ENCODE measurements at places on chromosomes 1 and 21.

DNA sequence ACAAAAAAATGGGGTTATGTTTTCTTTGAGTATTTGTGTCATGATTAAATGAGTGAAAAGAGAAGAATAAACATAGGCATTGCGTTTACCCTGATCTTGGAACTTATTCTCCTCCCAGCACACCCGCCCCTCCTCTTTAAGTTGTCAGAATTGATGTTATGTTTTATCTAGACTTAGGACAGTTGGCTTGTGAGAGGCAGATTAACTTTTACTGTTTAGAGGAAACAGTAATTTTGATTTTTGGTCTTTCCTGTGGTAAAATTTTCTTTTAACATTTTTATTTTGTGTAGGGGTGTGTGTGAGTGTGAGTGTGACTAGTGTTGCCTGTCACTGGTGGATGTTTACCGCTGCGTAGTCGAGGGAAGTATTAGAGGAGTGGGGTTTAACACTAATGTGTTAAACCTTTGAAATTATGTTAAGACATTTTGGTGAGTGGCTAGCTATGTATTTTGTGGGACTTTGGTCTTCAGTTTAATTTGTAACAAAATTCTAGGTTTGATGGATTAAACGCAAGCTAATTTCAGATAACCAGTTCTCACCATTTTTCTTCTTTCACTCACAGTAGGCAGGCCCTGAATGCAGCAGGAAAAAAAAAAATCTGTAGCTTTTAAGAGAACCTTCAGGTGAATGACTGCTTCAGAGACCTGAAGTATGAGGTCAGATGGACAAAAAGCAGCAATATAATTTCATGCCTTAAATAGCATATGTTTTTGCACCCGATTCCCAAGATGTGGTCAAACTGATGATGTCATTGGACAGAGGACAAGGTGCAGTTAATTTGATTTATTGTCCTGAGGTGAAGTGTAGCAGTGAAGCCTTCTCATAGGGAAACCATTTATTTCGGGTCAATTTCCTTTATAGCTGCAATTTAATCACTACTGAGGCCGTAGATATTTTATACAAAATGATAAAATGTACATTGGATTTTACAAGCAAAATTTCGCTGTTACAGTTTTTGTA lies 2.7 kb downstream of the POU2F1 start:
- DNase-seq, result no peak

DNA sequence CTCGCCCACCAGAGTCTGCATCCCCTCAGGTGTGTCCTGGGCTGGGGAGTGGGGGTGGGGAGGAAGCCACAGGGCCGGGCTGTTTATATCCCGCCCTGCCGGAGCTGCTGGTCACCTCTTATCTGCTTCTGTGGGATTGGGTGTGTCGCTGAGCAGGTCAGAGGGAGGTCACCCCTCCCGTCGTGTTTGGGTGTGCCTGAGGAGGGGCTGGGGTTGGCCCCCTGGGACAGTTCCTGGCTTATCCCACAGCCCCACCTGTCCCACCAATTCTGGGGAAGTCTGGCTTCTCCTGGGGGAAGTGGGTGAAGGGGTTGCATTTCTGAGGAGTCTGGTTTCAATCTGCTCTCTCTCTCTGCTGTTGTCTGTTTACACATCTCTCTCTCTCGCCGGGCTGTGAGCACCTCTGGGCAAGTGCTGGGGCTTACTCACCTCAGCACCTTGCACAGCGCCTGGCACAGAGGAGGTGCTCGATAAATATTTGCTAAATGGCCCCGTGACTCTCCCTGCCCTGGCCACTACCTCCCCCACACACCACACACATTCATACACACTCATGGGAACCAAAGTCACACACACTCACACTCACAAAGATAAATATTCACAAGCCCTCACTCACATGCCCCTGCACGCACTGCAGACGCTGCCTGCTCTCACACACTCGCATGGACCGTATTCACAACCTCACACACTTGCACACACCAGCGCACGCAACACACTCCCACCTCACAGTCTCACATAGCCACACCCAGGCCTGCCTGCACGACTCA lies 8.3 kb downstream of the ELF3 start:
- DNase-seq, result peak; percentile 27

- no peak for DNase-seq
These were observed 5.5 kb downstream of the SEC16B start for GRCh38 chr1:177964336-177964735.

DNA sequence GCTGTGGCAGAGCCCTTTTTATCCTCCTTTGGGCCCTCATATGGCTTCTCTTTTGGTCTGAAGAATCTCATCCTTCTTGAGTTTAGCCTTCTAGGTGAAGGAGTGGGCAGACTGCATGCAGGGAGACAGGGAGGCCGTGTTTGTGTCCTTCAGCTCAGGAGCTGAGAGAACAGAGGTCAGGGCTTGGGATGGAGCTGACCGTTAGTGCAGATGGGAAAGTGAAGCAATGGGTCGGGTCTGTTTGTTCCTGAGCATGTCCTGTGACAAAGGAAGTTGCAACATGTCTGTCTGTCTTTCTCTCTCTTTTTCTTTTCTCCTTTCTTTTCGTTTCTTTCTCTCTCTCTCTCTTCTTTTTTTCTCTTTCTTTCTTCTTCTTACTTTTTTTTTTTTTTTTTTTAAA lies 14.9 kb downstream of the MAPKAPK2 start:
- no peak for DNase-seq

GRCh38 chr1:212388985-212389716 lies 25.5 kb downstream of the PACC1 start:
- no peak for DNase-seq

DNA sequence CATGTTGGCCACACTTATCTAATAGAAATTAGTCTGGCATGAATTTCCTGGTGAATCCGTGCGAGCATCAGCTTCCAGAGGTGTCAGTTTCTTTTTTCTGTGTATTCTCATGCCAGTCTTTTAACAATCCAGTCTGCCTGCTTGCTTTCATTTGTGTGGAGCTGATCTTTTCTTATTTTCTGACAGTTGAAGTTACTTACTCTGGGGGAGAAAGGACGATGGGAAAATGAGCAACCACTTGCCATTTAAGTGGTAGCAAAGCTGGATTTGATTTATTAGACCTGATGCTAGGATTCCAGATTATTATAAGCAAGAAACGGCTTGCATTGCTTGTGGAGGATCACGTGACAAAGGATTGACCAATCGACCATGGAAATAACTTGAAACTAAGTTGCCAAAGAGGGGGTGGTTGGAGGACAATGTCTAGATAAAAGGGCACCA lies 24.3 kb upstream of the APP start:
- DNase-seq, result no peak

DNA sequence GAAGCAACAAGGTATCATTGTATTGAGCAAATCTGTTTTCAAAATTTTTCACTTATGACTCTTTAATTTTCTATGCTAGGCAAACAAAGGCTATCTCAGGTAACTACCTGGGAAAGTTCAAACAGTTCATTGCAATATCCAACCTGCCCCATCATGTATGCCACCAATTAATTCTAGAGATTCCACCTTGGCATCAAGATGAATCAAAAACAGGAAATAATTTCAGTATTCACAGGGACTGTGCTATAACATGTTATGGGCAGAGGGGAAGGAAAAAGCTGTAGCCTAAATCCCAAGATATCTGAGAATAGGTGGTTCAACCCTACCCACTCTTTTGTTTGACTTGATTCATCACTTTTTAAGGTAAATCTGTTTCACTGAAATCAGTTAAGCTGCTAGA lies 67.5 kb upstream of the SH3GLB1 start:
- DNase-seq, result no peak

- DNase-seq, result no peak
These were observed 1.3 kb downstream of the FNBP1L start for GRCh38 chr1:93448983-93449804.

DNA sequence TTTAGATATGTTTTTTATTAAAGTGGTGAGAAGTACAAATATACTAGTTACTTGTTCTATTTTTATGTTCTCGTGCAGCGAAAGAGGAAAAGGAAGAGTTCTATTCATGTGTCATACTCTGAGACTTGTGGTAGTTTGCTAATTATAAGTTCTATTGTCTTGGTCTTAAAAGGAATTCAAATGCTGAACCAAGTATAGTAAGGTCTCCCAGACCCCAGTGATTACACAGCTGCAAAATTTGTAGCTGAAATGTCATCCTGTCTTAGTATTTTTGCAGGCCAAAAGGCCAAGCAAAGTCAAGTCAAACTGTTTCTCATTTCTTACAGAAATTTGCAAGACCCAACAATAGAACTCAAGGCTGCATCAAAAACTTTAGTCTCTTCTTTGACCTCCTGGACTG lies 268.7 kb downstream of the CHRM3 start:
- DNase-seq, result no peak

Data from NCI-H1436 treated with DMSO at 0.1 percent for 48 hours (cell line).